EL (cell line): ENCODE measurements at places on chromosomes 1 and 21.

DNA sequence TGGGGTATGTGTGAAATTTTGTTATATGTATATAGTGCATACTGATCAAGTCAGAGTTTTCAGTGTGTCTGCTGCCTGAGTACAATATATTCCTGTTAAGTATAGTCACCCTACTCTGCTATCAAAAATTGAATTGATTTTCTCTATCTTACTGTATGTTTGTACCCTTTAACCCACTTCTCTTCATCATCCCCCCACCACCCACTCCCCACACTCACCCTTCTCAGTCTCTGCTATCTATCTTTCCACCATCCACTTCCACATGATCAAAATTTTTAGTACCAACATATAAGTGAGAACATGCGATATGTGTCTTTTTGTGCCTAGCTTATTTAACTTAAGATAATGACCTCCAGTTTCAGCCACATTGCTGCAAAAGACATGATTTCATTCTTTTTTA lies 4.2 kb downstream of the LY9 start:
- DNase-seq: no peak

DNA sequence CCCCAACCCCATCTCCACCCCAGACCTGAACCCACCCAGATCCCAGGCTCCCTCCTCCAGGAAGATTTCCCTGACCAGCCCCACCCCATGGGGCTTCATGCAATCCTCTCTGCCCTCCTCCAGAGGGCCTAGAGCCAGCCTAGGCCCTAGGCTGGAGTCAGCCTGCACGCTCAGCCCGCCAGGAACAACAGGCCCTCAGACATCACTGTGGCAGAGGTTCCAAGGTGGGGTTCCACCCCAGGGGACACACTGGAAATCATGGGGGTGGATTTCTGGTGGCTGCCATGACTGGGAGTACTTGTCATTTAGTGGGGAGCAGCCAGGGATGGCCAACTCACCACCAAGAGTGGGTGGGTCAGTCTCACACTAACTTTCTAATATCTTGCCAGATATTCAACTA lies 122.0 kb downstream of the GLIS1 start:
- peak; percentile 13 for DNase-seq

DNA sequence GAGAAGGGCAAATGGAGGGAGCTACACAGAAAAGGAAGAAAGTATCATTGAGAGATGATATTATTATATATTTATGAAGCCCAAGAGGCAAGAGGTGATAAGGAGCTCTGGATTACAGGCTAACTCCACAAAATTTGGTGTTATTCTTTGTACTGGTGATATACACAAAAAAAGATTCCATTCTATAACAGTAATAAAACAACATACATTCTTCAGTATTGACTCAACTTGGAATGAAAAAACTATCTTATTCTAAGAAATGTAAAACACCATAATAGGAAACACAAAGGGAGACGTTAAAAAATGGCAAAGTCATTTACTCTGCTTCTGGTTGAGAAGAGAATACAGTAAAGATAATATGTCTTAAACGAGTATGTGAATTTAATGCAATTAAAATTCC lies 99.4 kb downstream of the TEX35 start:
- DNase-seq: peak; percentile 81

DNA sequence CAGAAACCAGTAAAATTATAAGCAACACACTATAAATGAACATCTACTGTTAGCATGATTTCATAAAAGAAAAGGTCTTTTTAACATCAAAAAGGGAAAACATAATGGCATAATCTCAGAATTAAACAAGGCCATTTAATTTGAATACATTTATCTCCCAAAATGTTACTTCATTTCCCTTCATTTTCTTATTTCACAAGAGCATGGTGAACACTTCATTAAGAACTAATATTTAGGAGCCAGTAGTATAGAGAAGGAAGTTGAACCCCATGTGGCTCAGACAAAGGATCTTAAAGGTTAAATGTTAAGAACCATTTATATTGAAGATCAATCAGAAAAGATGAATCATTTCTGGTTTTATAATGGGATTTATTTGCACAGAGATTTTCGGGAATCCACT lies 981.7 kb downstream of the TTLL7 start:
- DNase-seq: no peak

DNA sequence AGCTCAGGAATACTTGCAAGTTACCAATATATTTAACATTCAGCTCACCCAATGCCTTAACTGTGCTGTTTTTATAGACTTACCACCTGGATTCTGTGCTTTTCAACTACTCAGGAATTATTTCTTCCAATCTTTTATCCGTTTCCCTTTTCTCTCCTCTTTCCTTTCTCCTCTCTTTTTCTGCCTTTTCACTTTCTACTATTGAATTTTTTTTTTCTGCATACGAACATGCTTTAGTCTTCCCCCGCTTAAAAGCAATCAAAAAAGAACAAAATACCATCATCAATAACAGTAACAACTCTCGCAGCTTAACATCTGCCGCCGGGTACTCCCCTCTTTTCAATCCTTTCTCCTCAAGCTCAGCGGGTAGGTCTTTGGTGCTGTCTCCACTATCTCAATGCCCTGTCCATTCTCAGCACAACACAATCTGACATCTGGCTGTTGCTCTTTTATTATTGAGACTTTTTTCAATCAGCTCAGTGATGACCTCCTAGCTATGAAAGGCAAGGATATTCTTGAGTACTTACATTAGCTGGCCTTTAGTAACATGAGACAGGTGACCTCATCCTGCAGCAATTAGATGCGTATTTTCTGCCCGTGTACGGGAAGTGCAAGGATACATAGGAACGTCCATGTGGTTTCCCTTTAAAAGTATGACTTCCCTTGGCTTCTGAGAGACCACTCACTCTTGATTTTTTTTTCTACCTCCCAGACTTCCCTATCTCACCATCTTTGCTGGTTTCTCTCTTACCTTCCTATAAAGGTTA lies 40.2 kb upstream of the SIPA1L2 start:
- peak; percentile 58 for DNase-seq
